ENCODE measurements at places on chromosomes 16 and 17.

GRCh38 chr16:7638306-7638705 is 305.7 kb downstream of the RBFOX1 start:
- DNase-seq: no peak

DNA sequence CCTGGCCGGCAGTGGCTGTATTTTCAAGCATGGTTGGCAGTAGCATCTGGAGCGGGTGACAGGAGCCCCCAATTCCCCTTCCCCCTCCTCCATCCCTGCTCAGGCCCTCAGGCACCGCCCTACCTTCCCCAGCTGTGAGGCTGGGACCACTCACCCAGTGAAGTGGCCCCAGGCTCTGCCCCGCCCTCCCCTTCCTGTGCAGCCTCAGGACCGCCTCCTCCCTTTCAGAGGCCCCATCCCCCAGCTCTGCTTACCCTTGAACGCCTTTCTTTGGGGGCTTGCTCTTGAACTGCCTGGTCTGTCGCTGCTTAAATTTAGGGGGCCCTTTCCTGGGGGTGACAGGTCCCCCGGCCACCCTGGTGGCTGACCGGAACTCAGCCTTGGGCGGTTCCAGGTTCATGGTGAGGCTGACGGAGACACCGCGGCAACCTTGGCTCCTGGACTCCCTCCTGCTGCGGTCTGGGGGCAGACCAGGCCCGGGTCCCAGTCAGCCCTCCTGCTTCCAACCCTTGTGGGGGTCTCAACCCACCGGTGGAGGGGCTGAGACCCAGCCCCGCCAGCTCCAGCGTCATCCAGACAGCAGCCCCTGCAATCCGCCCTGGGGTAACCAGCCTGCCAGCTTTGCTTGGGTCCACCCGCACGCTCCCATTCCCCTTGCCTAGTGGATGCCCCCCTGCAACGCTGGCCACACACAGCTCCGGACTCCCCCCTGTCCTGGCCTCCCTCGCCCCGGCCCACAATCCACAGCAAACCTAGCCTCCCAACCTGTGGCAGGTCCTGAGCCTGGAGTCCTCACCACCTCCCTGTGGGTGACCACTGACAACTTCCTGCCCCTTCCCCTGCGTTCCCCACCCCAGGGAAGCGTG is 3.2 kb downstream of the PDE6G start:
- DNase-seq: no peak

GRCh38 chr16:76487411-76488064 is 210.3 kb downstream of the CNTNAP4 start:
- DNase-seq: no peak

- DNase-seq: no peak
Observed at GRCh38 chr16:29644338-29644857, 18.6 kb upstream of the SPN start.

DNA sequence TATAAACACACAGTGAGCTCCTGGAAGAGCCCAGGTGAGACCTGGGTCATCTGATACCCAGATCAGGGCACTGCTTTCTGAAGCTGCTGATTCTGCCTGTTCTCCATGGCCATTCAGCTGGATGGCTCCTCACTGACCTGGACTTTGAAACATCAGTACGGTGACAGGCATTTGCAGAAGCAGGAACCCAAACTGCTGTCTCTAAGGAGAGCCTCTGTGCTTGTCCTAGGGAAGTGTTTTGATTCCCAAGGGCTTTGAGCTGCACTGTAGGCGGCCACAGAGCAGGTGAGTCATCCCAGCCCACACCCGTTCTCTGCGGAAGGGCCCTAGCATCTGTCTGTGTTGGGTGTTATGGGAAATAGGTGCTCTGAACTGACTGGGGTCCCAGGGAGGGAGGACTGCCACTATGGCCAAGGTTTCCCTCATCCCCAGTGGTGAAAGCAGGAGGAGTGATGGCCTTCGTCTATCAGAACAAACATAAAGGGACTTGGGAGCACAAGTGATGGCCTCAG is 60.7 kb upstream of the ADCY9 start:
- DNase-seq: peak; percentile 22

- no peak for DNase-seq
Observed at GRCh38 chr16:67183-67791, 5.1 kb downstream of the RHBDF1 start.

DNA sequence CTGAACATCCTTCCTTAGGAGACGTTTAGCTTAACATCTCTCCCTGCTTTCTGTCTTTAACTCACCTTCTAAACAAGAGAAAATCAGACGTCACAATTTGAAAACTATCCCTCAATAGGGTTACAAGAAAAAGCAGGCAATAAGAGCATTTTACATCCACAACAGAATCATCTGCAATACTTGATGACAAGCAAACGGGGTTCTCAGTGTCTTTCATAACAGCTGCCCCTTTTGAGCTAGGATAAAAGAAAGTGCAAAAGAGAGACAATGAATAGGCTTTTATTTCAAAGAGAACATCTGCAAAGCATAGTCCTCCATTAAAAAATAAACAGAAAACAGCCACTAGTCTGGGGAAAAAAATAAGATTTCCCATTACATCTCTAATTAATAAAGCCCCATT is 13.2 kb downstream of the XYLT1 start:
- DNase-seq: no peak

DNA sequence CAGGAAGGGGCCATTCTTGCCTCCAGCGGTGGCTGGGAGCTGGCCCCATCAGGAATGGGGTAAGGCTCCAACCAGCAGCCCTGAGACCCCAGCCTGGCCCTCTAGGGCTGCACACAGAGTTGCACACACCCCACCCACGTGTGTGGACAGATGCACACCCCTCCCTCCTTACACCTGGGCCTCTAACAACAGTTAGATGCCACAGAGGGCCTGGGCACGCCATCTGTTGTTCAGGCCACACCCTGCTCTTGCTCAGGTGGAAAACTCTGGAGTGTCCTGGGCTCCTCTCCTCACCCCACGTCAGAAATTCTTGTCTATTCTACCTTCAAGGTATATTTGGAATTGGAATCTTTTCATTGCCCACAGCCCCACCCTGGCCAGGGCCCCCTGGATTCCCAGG is 13.3 kb upstream of the RAI1 start:
- no peak for DNase-seq

DNA sequence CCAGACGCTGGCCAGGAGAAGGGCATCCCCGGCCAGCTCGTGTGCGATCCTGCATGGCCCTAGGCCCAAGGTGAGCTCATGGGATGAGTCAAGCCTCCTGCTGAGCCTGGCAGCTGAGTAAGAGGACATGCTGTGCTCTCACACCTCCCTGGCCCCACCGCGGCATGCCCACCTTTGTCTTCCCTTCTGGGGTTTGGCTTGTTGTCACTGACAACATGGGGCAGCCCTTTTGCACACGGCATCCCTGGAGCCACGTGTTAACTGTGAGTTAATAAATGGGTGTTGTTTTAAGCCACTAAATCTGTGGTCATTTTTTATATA is 8.9 kb upstream of the TNS4 start:
- peak; percentile 93 for DNase-seq

DNA sequence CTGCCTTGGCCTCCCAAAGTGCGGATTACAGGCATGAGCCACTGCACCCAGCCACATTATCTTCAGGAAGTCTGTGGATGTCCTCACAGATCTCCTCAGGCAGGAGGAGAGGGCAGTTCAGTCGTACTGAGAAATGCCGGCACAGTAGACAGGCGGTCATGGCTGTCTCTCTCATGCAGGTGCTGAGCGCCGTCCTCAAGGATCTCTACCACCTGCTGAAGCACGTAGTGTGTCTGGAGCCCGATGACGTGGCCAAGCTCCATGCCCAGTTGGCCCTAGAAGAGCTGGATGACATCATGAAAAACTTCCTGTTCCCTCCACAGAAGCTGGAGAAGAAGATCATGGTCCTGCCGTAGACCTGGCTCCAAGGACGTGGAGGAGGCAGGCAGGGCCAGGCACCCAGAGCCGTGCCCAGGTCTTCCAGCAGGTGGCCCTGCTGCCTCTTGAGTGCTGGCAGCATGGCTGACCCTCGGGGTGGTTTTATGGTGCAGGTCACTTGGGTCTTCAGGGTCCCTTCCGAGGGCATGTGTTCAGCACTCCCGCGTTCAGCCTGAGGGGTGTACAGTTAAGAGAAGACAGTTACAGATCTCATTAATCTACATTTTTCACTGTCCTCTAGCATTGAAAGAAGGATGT is 22.0 kb upstream of the HAS3 start:
- no peak for DNase-seq

- no peak for DNase-seq
Observed at GRCh38 chr17:13594310-13594709, 7.4 kb downstream of the HS3ST3A1 start.

GRCh38 chr17:81398176-81398831 is 3.0 kb downstream of the BAHCC1 start:
- DNase-seq: peak; percentile 64

- no peak for DNase-seq
Observed at GRCh38 chr16:50960517-50961202, 190.4 kb downstream of the SALL1 start.

Data from cardiac fibroblast (primary cell).